ENCODE measurements at places on chromosomes 4 and X.

GRCh38 chrX:50456712-50457484, 13.7 kb downstream of the DGKK start:
- DNase-seq, result no peak

GRCh38 chrX:18887825-18888212, 96.1 kb downstream of the PHKA2 start:
- DNase-seq, result no peak

DNA sequence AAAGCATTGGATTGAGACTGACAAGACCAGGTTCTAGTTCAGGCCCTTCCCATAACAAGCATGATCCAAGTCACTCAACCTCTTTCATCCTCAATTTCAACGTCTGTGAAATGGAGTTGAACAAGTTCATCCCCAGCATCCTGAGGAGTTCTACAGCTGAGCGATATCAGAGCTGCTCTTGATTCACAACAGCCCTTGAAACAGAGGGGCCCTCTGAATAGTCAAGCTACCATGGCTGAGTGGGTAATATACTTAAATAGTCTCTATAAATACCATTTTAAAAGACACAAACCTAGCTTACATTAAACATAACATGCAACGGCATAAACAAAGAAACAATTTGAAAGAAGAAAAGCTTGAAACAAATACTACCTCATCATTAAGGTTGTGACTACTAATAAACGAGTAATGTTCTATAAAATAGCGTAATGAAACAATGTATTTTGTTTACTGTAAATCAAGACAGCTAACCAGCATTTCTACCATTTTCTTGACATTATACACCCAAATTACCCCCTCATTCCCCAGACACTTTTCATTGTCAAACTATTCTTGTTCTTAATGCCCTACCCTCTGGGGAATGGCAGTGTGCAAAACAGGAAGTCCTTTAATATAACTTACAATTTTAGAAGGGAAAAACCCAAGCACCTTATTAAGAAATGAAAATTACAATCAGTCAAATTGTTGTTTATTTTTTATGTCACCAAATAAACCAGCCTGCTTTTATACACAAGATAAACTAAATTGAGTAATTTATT, 202.3 kb downstream of the PARM1 start:
- no peak for DNase-seq

DNA sequence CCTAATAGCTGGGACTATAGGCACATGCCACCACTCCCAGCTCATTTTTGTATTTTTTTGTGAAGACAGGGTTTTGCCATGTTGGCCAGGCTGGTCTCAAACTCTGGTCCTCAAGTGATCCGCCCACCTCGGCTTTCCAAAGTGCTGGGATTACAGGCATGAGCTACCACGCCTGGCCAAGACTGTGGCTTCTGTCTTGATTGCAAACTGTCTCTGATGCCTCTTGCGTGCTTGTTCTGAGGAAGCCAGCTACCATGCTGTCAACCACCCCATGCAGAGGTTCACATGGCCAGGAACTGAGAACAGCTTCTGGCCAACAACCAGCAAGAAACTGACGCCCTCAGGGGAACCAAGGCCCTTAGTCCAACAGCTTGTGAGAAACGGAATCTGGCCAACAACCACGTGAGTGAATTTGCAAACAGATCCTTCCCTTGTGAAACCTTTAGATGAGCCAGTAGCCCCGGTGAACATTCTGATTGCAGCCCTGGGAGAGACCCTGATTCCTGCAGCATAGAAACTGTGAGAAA, 71.2 kb downstream of the SUPT20HL2 start:
- no peak for DNase-seq

DNA sequence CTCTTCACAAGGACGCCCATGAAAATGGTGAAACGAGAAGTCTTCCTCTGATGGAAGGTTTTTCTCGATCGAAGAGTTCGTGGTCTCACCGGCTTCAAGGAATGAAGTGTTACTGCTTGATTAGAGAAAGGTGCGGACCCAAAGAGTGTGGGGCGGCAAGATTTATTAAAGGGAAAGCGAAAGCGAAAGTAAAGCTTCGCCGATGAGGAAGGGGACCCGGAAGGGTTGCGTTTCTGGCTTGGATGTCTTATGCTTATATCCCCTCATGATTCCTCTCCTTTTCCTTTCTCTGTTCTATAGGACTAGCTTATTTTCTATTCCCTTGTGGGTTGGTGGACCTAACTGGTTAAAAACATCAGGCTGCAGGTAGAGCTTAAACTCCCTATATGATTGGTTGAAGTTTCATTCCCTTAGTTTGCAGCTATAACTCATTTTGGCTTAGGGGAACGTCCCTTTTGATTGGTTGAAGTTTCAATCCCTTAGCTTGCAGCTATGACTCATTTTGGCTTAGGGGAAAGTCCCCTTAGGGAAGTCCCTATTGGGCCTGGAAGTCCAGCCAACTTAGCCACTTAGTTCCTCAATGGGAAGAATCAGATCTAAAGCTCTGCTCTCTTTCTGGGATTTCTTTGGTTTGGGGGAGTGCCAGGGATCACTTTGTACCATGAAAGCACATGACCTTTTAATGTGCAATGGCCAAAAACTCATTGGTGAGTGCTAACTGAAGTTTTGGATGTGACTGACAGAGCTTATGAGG, 1025.0 kb upstream of the PCDH10 start:
- DNase-seq, result no peak

DNA sequence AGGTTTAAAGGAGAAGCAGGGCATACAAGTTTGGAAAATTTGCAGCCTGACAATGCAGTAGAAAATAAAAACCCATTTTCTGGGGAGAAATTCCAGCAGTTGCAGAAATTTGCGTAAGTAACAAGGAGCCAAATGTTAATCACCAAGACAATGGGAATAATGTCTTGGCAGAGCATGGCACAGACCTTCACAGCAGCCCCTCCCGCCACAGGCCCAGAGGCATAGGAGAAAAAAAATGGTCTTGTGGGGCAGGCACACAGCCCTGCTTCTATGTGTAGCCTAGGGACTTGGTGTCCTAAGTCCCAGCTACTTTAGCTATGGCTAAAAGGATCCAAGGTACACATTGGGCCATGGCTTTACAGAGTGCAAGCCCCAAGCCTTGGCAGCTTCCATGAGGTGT, 65.7 kb downstream of the SPOCK3 start:
- no peak for DNase-seq

- DNase-seq, result no peak
Observed at GRCh38 chr4:88185906-88186305, 27.5 kb upstream of the ABCG2 start.

GRCh38 chr4:76546759-76547742, 112.0 kb downstream of the SHROOM3 start:
- no peak for DNase-seq

- DNase-seq, result no peak
Observed at GRCh38 chr4:79678472-79679202, 270.6 kb upstream of the GK2 start.

GRCh38 chr4:179307297-179308136, 1865.3 kb upstream of the AGA start:
- DNase-seq, result peak; percentile 1

- no peak for DNase-seq
Observed at GRCh38 chr4:16196482-16197393, 29.5 kb downstream of the TAPT1 start.

DNA sequence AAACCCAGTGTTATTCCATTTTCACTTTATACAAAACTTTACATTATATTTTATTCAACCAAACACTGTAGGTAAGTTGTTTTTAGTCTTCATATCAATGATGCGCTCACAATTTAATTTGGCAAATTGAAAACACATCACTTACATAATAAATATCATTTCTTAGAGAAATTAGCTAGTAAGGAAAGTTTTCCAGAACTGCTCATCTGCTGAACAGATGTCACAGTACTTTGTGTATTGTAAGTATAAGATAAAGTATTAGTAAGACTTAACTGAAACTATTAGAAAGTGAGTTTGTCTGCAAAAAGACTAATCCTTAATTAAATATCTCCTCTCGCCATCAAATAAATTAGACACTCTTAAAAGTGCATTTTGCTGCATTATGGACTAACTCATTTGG, 108.7 kb upstream of the PACRGL start:
- no peak for DNase-seq

GRCh38 chr4:56080384-56080783, 131.6 kb downstream of the CEP135 start:
- DNase-seq, result no peak

- DNase-seq, result no peak
Observed at GRCh38 chrX:6810776-6811175, 275.9 kb upstream of the VCX3A start.

DNA sequence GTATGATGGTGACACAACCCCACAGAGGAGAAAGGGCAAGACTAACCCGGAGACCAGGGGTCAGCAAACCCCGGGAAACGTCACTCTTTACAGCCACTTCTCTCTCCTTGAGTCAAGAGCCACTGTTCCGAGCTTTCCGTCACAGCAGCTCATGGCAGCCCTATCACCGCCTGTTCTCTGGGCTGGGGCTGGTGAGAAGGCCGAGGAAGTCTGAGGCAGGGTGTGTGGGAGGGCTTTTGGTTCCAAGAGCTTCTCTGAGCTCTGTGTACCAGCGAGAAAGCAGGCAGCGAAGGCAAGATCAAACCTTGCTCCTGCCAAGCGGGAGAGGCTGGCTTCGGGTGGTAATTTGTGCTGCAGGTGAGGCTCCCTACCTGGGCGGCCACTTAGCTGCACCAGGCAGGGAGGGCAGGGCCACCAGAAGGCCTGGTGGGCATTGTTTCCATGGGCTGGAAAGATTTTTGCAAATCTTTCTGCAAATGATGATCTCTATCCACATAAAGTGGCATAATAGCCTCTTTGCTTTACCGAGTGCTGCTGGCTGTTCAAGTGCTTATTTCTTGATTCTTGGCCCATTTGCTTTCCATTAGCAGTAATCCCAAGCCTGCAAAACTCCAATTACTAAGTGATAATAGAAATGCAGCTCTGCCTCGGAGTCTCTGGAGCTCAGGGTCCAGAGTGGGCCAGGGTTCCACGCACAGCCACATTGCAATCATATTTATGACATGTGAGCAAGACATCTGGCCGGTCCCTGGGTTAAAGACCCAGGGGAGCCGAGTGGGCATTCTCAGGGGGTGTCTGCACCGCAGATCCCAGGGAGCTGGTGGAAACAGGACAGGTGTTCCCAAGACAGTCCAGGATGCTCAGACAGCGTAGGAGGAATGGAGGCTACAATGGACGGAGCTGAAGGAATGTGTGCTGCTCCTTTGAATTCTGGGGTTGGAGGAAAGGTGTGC, 41.5 kb downstream of the DCTD start:
- DNase-seq, result no peak

DNA sequence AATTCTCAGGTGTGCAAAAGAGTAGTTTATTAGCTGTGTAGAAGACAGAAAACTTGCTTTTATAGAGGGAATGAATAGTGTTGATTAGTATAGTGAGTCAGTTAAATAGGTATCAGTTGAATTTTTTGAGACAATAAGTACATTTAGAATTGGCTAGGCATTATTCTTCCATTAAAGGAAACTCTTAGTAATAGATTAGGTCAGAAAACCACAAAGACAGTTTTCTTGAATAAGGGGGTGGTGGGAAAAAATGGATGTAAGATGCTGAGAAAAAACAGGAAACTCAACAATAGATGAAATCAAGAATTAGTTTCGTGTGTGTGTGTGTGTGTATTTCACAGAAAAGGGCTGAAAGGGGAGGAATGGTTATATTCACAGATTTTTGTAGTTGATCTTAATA, 16.8 kb downstream of the CD38 start:
- no peak for DNase-seq

GRCh38 chr4:92387459-92388069, 83.8 kb downstream of the GRID2 start:
- no peak for DNase-seq

DNA sequence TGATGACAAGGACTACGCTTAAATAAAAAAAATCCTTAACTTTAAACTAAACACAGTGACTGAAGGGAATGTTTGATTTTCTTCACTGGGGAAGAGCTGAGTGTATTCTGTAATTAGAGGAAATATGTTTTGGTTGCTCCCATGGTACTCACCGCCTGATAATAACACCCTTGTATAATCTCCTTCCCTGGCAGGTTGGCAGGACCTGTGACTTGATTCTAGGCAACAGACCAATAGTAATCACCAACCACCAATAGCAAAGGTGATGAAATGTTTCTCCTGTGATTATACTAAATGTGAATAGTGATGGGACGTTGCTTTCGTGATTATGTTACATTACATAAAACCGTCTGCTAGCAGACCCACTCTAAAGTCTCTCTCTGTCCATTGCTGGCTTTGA, 536.8 kb upstream of the CPEB2 start:
- no peak for DNase-seq

GRCh38 chr4:87950493-87950892, 25.0 kb upstream of the SPP1 start:
- no peak for DNase-seq

DNA sequence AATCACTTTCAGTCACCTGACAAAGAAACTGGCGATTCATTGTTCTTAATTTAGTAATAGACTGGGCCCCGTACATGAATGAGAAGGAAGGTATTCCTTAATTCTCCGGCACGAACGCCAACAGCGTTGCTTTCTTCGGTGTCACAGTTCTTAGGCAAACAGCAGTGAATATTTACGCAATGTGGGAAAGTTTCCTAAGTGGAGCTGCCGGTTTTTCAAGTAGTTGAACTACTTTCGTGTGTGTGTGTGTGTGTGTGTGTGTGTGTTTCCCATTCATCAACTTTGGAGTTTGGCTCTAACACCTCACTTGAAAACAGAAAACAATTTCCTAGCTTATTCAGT, 651 bp downstream of the NXT2 start:
- no peak for DNase-seq

GRCh38 chr4:151048913-151049312, 33.8 kb upstream of the LRBA start:
- DNase-seq, result no peak

DNA sequence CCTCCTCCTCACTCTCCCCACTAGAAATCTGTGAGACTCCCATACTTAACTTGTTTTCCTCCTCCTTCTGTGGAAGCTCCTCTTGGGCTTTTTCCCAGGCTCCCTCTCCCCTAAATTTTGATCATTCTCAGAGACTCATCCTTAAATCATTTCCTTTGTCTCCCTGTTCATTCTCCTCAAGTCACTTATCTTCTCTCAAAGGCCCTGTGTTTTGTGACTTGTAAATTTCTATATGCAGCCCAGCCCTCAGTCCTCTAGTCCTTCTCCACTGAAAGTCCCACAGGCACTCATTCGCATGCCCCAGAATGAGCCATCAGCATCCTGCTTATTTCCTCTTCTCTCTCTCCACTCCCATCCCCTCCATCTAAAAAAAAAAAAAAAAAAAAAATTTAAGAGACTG, 171.8 kb downstream of the SOWAHB start:
- DNase-seq, result no peak

DNA sequence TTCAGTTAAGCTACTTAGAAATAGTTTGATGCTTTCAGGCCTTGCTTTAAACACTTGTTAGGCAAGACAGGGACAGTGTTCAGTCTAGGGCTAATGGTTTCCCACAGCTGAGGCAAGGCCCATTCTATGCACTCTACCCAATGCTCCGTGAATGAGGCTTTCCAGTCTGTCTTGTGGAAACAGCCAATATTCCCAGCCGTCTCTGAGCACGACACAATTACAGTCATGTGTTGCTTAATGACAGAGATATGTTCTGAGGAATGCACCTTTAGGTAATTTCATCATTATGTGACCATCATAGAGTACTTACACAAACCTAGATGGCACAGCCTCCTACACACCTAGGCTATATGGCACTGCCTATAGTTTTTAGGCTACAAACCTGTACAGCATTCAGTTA, 9.5 kb upstream of the FAM200B start:
- no peak for DNase-seq

All from CD4-positive, alpha-beta T cell treated with Interleukin-6 for 4 hours (primary cell).